GOT3 (cell line): ENCODE measurements at places on chromosomes 13 and 19.

DNA sequence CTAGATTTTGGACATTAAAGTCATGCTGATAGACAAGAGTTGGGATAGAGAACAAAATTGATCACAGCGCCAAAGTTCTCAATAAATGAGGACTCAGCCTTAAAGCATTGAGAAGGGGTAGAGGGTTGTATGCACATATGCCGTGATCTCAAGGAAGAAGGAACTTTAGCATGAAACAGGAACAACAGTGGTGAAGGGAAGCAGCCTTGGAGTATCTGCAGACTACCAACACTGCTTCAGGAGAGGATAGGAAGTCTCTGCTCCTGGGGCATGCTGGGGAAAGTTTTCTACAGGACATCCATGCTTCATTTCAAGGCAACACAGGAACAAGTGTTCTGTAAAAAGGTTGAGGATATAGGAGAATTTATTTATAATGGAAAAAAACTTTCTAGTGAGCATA lies 111.9 kb upstream of the MLNR start:
- DNase-seq = no peak

DNA sequence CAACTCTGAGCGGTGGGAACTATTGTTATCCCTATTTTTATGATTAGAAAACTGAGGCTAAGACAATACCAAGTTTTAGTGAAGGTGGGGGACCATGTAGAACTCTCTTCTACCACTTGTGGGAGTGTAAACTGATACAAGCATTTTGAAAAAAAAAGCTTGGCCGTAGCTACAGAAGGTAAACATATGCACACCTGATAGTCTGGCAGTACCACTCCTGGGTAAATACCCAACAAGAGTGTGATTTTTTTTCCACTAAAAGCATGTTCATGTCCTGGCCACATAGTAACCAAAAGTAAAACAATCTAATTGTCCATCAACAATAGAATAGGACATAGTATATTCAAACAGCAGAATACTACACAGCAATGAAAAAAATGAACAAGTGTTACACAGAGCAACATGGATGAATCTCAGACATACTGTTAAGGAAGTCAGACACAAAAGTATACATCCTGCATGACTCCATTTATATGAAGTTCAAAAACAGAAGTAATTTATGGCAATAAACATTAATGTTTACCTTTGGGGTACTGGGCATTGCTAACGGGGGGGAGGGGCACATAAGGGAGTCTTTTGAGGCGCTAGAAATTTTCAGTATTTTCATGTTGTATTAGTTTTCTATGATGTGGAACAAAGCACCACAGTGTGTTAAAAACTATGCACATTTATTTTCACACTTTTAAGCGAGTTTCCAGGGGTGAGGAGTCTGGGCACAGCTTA lies 6.4 kb upstream of the SPATA13 start:
- DNase-seq = no peak

GRCh38 chr19:17079710-17080439 lies 4.3 kb downstream of the MYO9B start:
- peak; percentile 73 for DNase-seq

DNA sequence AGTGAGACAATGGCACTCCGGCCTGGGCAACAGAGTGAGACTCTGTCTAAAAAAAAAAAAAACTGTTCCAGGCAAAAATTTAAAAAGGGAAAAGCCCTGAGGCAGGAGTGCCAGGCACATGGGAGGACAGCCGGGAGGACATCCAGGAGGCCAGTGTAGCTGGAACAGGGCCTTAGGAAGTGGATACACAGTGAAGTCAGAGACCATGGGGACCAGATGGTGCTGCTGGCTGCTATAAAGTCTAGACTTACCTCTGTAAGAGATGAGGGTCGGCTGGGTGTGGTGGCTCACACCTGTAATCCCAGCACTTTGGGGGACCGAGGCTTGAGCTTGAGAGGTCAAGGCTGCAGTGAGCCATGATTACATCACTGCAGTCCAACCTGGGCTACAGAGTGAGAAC lies 15.0 kb downstream of the HAS1 start:
- no peak for DNase-seq

GRCh38 chr13:52644108-52644507 lies 1.9 kb downstream of the HNRNPA1L2 start:
- no peak for DNase-seq

GRCh38 chr13:31011901-31012654 lies 79.6 kb downstream of the TEX26 start:
- no peak for DNase-seq

DNA sequence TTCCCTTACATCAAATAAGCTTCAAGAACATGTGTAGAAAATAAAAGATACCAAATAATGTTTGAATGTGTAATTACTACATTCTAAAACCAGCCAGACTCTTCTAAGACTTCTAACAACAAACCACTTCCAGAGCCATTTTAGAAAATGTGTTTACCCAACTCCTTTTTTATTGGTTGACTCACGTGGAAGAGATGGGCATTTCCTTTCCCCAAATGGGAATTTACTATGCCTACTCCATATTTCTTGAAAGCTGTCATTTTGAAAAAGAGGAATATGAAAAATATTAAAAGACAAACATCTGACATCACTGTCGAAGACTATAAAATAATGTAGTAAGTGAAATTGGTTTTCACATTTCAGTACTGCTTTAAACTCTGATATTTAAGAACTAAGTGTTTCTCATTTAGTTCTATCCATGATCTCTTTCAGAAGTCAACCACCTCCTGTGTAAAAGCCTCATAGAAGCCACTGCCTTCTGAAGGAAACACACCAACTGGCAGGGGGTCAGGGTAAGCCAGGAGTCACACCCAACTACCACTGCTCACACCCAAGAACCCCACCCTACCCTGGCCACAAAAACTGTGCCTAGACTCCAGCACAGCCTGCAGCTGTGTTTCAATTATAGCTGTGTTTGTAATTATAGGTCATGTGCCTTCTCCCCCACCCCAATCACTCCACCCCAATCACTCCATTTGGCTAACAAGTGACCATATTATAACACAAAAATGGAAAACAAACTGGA lies 86.8 kb downstream of the UBL3 start:
- DNase-seq = no peak

GRCh38 chr13:50203256-50203941 lies 188.2 kb downstream of the KCNRG start:
- no peak for DNase-seq

- no peak for DNase-seq
Observed at GRCh38 chr19:15633082-15633835, 7.4 kb upstream of the CYP4F3 start.

DNA sequence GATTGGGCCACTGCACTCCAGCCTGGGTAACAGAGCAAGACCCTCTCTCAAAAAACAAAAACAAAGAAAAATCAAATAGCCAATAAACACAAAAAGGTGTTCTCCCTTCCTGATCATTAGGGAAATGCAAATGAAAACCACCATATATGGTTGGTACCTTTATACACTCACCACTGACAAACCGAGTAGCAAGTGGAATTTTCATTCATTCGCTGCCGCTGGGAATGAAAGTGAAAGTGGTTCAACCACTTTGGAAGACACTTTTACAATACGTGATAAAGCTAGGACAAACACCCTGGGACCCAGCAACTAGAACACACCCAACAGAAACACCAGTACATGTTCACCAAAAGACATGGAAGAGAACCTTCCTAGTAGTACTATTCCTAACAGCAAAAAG lies 21.0 kb downstream of the GRIK5 start:
- DNase-seq = no peak

DNA sequence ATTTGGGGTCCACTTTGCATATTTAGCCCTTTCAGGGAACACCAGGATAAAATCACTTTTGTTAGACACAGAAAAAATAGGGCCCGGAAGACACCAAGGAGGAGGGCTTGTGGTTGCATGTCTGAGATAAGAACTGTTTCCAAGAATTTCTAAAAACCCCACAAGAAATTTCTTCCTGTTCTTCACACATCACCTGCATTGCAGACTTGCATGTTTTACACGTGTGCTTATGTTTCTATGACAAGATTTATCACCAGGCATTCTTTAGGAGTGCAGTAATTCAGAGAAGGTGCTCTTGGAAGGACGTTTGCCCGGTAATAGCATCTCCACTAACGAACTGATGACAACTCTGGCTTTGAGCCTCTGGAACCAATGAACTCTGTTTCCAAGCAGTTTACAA lies 7.1 kb upstream of the ACTL9 start:
- no peak for DNase-seq

GRCh38 chr19:47445937-47446402 lies 25.7 kb downstream of the SLC8A2 start:
- no peak for DNase-seq

GRCh38 chr19:47240556-47240955 lies 9.6 kb upstream of the BBC3 start:
- DNase-seq = no peak

DNA sequence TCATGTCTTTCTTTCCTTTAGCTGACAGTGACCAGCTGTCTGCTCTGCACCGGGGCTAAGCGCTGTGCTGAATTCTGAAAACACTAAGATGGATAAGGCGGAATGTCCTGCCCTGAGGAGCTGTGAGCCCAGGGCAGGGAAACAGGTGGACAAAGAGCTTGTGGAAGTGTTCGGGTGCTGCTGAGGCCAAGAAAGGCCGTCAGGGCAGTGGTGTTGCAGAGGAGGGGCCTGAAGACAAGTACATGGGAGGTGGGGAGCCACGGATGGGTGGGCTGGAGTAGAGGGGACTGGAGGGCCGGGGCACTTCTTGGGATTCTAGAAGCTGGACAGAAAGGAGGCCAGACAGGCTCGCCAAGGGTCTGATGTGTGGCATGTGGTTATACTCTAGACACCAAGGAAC lies 66.2 kb upstream of the GPR183 start:
- no peak for DNase-seq

- peak; percentile 55 for DNase-seq
Observed at GRCh38 chr19:35123573-35123972, 8.0 kb downstream of the FXYD3 start.

- no peak for DNase-seq
Observed at GRCh38 chr13:91660076-91660415, 261.6 kb downstream of the GPC5 start.

GRCh38 chr19:13006431-13007281 lies 11.4 kb downstream of the NFIX start:
- DNase-seq = no peak

DNA sequence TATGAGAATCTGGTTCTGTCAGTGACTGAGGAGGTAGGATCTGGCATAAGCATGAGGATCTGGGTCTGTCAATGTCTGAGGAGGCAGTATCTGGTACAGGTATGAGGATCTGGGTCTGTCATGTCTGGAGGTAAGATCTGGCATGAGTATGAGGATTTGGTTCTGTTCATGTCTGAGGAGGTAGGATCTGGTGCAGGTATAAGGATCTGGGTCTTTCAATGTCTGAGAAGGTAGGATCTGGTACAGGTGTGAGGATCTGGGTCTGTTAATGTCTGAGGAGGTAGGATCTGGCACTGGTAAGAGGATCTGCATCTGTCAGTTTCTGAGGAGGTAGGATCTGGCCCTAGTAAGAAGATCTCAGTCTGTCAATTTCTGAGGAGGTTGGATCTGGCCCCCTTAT lies 12.4 kb upstream of the PDCD2L start:
- no peak for DNase-seq

- no peak for DNase-seq
Observed at GRCh38 chr13:26943748-26944147, 183.2 kb upstream of the GPR12 start.

DNA sequence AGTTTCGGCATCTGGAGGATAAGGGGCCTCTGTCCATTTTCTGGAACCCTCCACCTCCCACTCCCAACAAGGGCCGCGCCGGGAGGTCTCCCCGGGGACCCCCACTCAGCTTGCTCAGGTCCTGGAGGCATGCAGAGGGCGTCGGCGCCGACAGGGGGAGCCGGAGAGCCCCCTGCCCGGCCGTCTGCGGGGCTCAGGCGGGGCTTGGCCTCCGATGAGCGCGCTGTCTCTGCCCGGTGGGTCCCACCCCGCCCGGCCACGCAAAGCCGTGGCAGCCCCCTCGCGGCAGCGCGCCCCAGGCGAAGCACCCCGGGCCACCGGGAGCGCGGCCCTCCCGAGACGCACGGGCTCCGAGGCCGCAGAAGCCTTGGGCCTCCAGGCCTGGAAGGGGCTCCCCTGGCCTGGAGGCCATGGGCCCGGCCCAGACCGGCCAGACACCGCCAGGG lies 149.7 kb upstream of the ZNF536 start:
- no peak for DNase-seq

DNA sequence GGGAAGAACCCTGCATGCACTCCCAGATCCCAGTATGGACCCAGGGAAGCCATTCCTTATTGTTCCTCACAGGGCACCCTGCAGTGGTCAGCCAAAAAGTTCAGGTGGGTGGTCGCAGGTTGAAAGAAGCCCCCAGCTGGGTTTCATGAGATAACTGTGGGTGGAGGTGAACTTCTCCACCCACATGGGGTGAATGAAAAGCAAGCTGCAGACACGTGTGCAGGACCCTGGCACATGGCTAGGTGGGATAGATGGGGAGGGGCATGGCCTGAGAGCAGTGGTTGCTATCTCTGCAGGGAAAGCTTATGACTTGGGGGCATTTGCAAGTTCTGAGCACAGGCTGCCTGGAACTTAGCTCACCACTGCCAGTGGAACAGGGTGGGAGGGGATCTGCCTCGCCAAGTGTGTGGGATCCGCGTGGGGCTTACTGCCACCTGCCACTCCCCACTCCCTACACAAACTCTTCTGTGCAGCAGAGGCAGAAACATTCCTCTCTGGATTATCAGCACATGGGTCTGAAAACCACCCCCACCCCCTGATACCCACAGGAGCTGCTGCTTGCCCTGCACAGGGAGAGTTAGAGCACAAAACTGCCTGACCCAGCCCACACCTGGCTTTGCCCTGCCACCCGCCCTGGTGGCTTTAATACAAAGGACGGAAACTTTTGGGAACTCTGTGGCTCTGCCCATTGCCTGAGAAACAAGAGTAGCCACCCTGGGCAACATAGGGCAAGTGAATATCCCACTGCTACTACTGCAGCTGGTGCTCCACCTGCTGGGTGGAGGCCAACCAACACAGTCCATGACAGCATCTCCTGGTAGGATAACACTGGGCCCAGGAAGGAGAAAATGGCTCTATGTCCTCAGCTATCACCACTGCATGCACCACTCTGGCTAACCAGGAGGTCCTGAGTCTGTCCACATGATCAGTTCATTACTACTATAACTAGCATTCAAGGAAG lies 24.4 kb downstream of the PLA2G4C start:
- DNase-seq = no peak

GRCh38 chr13:79121286-79121685 lies 284.8 kb downstream of the RBM26 start:
- no peak for DNase-seq

DNA sequence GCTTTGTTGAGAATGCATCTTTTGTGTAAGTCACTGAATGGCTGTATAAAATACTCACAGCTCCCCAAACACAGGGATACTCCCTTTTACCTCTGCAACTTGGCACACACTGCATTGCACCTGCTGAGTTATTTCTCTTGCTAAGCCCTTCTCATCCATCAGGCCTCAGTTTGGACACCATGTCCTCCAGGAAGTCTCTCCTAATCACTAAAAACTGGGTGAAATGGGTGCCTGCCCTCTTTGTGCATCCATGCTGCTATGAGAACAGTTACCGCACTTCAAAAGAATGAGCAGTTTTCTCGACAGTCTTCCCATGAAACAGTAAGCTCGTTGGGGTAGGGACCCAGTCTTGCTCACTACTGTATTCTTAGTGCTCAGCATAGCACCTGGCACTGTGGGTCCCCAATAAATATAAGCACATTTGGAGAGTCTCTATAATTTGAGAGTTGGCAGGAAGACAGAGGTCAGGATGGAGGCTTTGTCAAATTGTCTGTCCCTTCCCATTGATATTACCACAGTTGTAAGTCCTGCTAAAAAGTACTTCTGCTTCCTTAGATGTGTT lies 4.6 kb upstream of the SLC25A30 start:
- no peak for DNase-seq
